Stimulated activated CD4-positive, alpha-beta T cell treated with anti-CD3 and anti-CD28 coated beads, Interleukin-1b, Interleukin-23, amount 100 ng/mL, for 1 hour (primary cell): ENCODE measurements at places on chromosomes 16 and 17.

DNA sequence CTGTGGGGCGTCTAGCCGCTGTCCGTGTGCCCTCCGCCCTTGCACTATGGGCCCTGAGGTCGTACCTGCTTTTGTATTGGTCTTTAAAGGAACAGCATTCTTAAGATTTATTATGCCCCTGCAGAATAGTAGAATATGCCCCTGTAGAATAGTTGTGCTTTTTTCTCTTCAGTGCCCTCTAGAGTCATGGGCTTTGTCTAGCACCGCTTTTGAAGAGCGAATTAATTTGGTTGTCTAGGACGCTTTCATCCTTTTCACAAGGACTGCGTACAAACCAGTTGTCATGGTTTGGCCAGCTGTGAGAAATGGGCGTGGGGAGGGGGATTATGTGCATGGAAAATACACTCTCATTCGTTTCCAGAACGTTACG, 621 bp downstream of the CEP95 start:
- DNase-seq, result no peak

DNA sequence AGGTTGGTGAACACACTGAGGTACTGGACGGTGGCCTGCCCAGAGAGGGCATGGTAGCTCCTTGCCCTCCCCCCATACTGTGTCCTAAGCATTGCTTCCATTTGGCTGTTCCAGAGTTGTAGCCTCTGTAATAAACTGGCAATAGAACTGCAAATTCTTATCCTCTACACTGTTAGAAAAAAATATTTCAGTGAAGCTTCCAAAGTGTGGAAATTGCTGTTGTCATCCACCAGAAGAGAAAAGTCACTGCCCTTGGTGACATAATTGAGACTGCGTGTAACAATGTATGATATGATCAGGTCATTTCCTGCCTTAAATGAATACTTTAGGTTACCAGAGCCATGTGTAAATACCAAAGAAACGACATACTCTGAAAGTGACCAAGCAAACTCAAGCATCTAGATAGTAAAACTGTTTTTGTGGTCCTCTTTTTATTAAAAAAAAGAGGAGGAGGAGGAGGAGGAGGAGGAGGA, 65.9 kb downstream of the CEP95 start:
- DNase-seq, result no peak

DNA sequence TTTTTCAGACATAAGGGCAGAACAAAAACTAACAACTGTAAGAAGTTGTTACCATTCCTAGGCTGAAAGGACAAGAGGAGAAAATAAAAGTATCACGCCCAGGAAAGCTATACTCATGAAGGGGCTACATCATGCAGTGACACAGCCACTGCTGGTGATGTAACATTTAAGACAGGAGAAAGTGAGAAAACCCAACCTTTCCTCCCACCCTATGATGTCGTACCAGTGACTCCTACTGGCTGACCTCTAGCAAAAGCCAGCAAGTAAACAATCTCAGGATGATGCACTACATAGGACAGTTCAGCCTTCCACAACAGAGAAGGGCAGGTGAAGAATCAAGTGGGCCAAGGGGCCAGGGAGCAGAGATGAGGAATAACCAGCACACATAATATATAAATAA, 14.0 kb upstream of the OR1E2 start:
- no peak for DNase-seq

- DNase-seq, result no peak
These were observed 612 bp downstream of the PSMD12 start for GRCh38 chr17:67365738-67366192.

DNA sequence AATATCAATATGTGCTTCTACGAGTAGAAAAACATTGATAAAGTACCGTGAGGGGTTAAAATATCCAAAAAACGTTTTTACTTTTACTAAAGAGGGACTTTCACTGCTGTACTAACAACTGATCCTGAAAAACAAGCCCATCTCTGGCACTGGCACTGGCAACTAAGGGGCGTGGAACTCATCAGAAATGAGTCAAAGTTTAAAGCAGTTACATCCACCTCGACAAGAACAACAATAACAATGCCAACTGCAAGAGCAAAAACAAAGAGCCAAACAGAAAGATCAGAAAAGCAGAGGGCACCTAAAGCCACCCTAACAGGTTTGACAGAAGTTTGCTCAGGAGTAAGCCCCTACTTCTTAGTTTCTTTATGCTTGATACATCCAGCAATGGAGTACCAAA, 13.1 kb downstream of the MBTPS1 start:
- no peak for DNase-seq

DNA sequence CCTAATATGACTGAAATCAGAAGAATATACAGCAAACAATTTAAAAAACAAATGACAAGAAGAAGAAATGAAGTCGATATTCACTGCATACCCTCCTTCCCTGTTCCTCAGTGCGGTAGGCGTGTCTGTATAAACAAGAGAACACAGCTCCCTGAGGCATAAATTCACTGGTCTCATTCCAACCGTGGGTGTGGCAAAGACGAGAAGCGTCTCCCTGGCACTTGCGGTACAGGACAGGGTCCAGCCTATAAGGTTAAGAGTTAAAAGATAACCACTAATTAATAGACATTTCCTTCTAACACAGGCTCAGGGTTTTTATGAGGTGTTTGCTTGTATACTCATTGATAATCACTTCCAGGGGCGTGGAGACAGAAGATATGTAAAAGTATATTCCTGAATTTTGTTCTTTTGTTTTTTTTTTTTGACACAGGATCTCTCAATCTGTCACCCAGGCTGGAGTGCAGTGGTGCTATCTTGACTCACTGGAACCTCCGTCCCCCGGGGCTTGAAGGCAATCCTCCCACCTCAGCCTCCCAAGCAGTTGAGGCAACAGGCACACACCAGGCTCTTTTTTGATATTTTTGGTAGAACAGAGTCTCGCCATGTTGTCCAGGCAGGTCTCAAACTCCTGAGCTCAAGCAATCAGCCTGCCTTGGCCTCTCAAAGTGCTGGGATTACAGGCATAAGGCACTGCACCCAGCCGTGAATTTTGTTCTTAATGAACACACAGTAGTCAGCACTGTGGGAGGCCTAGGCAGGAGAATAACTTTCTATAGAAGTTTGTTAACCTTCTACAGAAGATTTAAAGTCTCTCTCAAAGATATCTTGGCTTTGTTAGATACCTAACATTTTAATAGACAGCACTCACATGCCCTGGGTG, 59.1 kb upstream of the CLEC18B start:
- DNase-seq, result no peak

DNA sequence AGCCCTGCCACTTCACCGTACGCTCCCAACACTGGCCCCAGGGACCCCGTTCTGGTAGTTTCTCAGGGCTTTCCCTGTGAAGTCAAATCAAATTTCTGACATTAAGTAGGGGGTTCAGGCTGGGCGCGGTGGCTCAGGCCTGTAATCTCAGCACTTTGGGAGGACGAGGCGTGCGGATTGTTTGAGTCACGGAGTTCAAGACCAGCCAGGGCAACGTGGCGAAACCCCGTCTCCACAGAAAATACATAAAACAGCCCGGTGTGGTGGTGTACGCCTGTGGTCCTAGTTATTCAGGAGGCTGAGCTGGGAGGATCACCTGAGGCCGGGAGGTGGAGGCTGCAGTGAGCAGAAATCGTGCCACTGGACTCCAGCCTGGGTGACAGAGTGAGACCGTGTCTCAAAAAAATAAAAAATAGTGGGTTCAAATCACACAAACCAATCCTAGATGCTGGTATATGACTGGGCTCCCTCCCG, 632 bp downstream of the CYBC1 start:
- no peak for DNase-seq

DNA sequence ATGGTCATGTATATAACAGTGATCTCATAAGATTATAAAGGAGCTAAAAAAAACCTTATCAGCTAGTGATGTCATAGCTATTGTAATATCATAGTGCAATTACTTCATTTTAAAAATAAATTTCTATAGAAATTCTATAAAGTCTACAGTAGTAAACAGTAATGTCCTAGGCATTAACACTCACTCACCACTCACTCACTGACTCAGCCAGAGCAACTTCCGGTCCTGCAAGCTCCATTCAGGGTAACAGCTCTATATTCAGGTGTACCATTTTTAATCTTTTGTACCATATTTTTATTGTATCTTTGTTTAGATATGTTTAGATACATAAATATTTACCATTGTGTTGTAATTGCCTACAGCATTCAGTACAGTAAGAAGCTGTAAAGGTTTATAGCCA, 524.4 kb upstream of the CDH5 start:
- DNase-seq, result no peak

GRCh38 chr17:35171834-35172233, 22.4 kb downstream of the SLC35G3 start:
- DNase-seq, result no peak

- DNase-seq, result no peak
These were observed 26.7 kb downstream of the KDM8 start for GRCh38 chr16:27229891-27230470.

- DNase-seq, result no peak
These were observed 200.0 kb downstream of the KATNIP start for GRCh38 chr16:27749946-27750345.

GRCh38 chr16:81337097-81337496, 22.3 kb downstream of the GAN start:
- DNase-seq, result no peak

DNA sequence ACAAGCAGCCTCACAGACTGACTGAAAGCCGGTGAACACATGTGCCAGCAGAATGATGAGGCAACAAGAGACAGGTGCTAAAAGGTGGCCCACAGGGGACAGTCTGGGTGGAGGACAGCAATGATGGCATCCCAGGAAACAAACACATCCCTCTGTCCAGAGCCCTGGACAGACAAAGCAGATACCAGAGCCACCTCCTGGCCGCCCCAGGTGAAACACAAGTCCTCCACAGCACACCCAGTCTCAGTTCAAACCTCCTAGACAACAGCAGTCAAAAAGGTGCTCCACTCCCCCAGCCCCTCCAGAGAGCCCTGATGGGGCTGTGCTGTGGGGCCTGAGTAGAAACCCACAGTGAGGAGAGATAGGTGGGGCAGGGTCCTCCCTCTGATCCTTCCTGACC, 20.3 kb upstream of the CDH5 start:
- no peak for DNase-seq

DNA sequence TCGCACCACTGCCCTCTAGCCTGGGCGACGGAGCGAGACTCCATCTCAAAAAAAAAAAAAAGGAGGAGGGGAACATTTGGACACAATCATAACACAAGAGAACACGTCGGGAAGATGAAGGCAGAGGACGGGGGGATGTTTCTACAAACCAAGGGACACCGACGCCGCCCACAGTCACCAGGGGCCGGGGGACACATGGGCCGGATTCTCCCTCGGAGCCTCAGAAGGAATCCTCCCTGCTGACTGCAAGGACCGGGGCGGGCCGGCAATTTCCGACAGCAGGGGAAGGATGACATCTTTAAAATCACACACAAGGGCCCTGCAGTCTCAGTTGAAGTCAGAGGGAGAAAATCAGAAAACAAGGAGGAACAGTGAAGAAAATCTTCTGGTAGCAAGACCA, 8.1 kb upstream of the CHMP6 start:
- no peak for DNase-seq

DNA sequence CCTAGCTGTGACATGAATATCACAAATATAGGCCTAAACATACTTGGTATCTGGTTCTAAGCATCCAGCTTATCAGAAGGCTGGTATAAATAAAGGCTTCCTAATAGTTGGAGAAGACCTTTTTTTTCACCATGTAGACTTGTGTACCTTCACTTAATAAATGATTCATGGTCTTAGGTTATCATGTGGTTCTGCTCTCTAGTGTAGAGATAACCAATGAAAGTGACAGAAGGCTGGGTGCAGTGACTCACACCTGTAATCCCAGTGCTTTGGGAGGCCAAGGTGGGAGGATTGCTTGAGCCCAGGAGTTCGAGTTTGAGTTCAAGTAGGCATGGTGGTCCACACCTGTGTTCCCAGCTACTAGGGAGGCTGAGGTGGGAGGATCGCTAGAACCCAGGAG, 3.1 kb downstream of the DDX19A start:
- no peak for DNase-seq

DNA sequence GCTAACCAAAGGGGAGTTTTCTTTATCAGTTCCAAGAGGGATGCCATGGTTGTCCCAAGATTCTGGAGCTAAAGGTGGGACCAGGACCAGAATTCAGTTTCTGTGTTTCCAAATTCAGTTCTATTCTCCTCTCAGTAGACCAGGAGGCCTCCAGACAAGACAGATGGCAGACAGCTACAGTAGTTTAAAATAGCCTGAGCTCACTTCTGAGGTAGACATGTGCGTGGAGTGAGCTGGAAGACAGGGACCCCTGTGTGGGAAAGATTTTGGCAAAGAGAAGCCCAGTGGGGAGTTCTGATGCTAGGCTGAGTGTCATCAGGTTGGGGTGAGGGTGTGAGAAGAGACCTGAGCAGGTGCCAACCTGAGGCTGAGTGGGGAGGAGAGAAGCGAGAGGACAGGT, 95.4 kb downstream of the PRKCB start:
- DNase-seq, result no peak

DNA sequence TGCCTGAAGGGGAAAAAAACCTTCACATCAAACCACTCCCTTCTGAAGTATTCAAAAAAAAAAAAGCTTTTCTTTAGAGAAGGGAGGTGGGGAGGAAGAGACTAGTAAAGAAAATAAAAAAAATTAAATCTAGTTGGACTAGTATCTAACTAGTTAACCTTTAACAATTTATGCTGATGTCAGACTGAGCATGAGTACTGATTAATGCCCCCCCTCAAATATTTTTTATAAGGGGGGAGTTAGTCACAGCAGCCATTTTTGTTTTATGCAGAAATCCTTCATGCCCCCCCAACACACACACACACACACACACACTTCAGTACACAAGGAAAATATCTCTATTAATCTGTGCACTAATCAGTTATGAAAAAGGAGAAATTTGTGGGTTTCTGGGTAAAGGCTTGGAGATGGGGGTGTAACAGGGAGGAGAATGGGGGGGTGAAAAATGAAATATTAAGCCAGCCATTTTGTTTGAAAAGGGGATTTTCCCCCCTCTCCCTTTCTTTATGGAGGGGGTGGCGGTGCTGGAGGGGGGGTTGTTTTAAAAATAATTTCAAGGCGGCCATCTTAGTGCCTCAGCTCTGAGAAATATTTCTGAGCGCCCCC, 4.7 kb upstream of the CHD3 start:
- no peak for DNase-seq

DNA sequence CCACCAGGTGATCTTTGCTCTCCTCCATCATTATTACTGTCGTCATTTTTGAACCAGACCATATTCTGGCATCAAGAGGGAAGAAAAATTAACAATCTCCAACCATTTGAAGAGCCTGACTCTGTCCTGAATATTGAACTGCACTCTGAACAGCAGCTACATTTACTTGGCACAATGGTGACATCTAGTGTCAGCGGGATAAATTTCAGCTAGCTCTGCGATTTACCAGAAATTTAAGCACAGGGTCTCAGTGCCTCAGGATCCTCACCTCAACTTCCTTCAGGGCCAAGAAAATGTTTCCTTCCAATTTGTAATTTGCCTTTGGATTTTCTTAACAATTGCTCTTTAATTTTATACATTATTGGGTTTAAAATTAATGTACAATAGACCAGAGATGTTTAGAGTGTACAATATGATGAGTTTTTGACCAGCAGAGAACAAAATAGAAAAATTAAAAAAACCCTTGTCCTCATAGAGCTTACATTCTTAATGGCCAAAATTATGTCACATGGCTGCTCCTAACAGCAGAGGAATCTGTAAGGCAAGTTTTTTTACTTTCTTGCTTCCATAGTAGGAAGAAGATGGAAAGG, 10.7 kb upstream of the ZNF19 start:
- DNase-seq, result no peak
